ENCODE measurements at places on chromosomes 5 and 9.

- DNase-seq = no peak
These were observed 42.4 kb upstream of the MACIR start for GRCh38 chr5:103216137-103216536.

DNA sequence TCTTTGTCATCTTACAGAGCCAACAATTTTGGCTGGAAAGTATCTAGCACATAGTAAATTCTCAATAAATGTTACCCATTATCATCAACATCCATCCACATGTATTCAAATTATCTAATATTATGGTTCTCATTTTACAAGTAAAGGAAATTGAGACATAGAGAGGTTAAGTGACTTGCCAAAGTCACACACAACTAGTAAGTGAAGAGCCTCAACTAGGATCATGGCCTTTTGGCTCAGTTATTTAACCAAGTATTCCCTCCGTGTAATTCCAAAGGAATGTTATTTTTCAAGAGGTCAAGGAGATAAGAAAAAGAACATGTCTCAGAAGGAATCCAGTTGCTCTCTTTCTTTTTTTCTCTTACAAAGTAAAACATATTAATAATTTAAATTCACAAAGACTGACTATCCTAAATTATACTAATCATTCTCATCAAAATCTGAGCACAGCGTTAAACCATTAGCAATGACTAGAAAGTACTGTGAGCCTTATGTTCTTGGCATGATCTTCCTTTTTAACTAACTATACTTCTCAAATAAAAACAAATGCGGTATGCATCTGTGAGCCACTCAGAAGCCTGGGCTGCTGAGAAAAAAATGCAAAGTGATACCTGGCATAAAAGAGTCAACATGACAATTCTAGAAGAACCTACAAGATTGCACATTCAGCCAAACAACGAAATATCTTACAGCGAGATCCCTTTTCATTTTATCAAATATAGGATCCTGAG lies 350.9 kb downstream of the GLIS3 start:
- DNase-seq = no peak

DNA sequence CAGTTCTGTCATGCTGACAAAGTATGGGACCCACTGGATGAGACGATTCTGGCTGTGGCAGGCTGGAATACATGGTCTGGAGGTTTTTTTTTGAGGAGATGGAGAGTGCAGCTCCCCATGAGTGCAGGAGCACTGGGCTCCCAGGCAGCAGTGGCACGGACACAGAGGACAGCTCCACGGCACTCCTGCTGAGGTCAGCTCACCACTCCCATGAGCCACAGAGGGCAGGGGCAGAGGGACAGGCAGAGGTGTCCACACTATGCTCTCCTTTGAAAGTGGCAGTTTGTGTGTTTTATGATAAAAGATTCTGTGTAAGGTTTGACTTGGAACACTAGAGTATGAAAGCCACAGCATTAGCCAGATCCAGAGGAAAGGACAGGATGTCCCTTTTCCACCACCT lies 114.4 kb downstream of the UBE2R2 start:
- DNase-seq = no peak

GRCh38 chr9:124260769-124261603 lies 3.2 kb downstream of the NEK6 start:
- no peak for DNase-seq

- DNase-seq = no peak
These were observed at the start of gene NACC2 for GRCh38 chr9:136095070-136096058. Gene NACC2 (minus strand): TSS chr9:136095289. CDS start chr9:136050521, 44,768 bp downstream.

DNA sequence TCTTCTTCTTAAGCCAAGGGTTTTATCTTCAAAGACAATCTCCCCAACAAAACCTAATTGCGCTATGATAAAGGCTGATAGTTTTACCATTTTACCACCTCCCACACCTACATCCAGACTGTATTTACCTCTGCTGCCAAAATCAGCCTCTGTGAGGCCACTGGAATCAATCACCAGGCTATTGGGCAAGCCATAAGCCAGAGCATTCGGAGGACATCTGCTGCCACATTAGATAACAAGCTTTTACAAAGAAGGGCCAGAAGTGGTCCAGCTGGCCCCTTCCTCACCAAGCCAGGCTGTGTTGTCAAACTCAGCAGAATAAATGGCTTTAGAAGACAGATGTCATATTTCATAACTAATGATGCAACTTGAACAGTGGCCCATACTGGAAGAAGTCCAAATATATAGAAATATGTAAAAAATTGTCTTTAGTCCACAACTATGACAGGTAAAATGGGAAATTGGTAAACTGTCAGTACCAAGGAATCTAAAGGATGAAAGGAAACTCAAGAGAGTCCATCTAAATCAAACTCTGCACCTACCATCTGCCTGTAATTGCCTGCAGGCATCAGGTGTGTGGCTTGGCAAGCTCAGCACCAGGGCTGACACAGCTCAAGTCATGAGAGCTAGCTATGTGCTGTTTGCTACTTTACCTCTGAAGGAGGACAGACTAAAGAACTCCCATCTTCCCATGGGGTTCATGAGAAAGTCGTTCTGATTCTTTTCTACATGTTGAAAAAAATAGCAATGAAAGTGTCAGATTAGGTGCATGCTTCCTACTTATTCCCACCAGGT lies 16.1 kb downstream of the SLC45A2 start:
- DNase-seq = no peak

DNA sequence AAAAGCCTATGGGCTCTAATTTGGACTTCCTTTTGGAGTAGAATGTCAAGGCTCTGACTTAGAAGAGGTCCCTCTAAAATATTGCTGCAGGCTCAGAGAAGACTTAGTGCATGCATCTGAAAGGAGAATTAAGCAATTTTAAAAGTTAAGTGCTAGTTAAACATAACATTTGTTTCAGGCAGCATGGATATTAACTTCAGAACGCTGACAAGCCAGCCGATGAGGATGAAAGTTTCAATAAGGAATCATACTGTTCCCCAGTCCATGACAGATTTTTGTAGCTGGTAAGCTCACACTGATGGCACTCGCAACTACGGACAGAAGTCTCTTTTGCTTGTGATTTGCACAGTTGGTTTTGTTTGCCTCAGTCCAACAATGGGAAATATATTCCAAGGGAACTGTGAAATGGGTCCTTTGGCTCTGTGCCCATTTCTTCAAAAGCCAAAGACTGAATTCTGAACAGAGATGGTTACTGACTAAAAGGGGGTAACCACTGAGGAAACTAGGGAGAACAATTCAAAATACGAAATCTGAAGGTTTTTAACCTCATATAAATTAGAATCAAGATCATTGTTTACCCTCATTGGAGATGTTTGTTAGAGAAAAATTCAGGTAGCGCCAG lies 47.6 kb downstream of the DCP2 start:
- no peak for DNase-seq

- DNase-seq = no peak
These were observed 2.9 kb downstream of the UBE2B start for GRCh38 chr5:134374232-134374631.

- no peak for DNase-seq
These were observed 133.9 kb upstream of the MTAP start for GRCh38 chr9:21668516-21668915.

GRCh38 chr9:85433046-85433445 lies 308.7 kb downstream of the AGTPBP1 start:
- no peak for DNase-seq

DNA sequence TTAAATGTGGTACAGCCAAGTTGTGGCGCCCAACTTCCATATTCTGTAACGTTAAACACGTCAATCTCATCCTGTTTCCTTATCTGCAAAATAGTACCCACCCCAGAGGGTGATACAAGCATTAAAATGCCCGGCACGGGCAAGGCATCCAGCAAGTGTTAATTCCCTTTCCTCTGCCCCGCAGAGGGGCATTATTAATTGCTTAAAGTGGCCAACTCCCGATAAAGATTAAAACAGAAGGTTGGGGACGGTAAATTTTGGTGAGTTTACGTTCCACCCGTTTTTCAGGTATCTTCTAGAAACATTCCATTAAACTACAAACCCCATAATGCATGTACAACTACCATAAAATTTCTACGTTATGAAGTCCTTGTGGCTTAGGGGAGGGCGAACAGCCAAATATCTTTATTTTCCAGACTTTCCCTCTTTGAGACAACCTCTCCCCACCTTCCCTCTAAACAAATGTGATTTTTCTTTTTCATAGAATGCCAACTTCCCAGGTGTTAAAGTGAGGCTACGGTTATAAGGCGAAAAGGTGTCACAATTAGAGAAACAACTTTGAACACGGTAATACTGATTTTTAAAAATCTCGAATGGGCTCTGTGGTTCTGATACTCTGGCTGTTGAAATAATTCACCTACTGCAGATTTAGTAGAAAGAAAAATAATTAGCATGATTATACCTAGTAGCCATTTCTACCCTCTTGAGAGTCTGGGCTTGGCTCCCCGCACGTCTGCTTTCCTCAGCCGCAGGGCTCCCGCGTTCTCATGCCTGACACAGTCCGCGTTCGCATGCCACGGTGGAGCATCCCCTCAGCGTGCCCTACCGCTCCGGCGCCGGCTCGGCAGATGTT lies 1.2 kb upstream of the GPBP1 start:
- peak; percentile 23 for DNase-seq

GRCh38 chr9:118594428-118594827 lies 774.8 kb downstream of the BRINP1 start:
- DNase-seq = no peak

- peak; percentile 72 for DNase-seq
These were observed 55.3 kb downstream of the SPEF2 start for GRCh38 chr5:35672995-35673394.

DNA sequence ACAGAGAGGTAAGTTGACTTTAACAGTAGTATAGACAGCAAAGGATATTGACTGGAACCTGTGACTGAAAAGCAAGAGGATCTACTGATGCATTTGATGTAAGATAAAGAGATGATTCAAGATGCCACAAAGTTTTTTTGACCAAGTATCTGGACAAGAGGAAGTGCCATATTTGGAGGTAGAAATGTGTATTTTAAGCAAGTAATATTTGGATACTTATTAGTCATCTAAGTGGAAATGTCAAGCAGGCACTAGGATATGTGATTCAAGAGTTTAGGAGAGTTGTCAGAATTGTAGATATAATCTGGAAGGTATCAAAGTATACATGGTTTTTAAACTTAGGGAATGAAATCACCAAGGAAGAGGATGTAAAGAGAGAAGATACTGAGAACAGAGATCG lies 686.1 kb upstream of the CHD1 start:
- DNase-seq = no peak

- no peak for DNase-seq
These were observed 97.2 kb upstream of the LMX1B start for GRCh38 chr9:126516561-126516935.

GRCh38 chr9:32497921-32498320 lies 28.1 kb downstream of the RIGI start:
- no peak for DNase-seq

DNA sequence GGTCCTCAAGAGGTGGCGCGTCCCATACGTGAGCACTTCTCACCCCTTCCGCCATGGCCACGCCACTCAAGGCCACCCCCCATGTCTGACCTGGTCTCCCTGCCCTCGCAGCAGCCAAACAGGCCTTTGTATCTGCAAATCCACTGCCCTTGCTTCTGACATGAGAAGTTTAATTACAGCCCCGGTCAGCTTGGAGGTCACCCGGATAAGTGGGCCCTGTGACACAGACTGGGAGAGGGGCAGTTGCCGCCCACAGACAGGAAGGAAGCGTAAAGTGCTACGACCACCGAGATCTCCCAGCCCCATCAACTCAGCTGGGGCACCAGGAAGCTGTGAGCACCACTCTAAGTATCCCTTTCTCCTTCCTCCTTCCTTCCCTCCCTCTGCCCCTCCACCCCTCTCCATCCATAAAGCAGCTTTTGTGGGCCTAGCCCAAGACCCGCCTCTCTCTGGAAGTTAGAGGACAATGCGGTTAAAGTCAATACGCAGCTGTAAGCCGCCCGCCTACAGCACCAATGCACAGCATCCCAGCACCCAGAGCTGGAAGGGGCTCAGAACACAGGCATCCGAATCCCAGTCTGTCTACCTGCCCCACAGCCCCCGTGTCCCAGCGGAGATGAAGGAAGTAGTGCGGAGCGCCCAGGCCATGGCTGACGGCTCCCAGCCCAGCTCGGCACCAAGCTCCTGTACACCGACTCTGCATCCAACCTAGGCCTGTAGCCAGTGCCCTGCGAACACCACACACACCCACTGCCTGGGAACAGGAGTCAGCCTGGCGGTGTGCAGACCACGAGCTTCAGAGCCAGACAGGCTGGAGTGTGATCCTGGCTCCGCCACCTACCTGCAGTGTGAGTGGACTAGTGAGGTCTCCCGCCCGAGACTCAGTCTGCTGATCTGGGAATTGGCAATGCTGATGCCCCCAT lies 44.8 kb upstream of the RNF130 start:
- no peak for DNase-seq

GRCh38 chr5:154271466-154271865 lies 80.9 kb downstream of the GALNT10 start:
- DNase-seq = no peak

- no peak for DNase-seq
These were observed 11.5 kb downstream of the ANXA1 start for GRCh38 chr9:73162987-73163768.

DNA sequence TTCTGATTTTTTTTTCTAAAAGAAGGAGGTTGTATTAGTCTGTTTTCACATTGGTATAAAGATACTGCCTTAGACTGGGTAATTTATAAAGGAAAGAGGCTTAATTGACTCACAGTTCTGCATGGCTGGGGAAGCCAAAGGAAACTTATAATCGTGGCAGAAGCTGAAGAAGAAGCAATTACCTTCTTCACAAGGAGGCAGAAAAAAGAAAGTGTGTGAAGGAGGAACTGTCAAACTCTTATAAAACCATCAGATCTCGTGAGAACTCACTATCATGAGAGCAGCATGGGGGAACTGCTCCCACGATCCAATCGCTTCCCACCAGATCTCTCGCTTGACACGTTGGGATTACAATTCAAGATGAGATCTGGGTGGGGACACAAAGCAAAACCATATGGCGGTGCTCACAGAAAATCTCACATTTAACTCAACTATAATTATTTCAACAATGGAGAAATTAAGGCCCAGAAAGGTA lies 27.1 kb downstream of the DPYSL3 start:
- DNase-seq = no peak

- DNase-seq = no peak
These were observed 48.0 kb downstream of the RAB14 start for GRCh38 chr9:121153642-121154041.

DNA sequence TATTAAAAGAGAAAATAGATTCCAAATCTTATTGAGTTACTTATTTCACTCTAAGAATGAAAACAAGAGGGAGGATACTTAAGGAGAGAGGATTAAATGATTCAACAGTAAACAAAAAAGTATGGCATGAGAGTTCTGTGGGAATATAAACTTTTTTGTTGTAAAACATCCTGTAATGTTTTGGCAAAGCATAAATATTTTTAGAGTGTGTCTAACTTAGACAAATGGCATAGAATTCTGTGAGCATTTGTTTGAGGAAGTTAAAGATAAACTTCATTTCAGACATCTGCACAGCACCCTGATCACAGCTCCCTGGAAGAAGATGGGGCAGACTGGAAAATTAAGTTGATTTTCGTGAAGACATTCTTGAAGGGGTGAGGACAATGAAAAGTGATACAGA lies 246.8 kb upstream of the HAPLN1 start:
- DNase-seq = no peak

DNA sequence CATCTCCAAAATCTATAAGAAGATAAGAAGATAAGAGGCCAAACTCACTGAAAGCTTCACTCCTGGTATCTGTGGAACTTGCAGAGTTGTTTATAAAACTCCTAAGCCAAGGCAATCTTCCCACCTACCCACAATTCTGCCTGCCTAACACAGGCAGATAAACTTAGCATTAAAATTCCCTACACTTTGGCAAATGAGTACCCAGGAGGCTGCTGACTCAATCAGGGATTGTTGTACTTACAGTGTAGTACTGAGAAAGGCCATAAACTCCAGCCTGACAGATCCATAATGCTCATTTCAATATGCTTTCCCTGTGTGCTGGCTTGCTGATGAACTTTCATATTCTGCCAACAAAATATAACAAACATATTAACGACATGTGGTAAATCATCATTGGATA lies 725.2 kb downstream of the BRINP1 start:
- DNase-seq = no peak

GRCh38 chr5:56569566-56569965 lies 245.8 kb upstream of the MAP3K1 start:
- no peak for DNase-seq
